Testis (tissue), 5 donors: ENCODE measurements at places on chromosomes 6 and 20.
A peak's percentile ranks its signal among the peaks of the same experiment; 100 is the strongest.

- DNase-seq: no peak
- no peaks in the 10 kb centered on the region for H3K36me3 ChIP-seq
- no peaks in the 10 kb centered on the region for H3K4me1 ChIP-seq
- H3K4me3 ChIP-seq: no peak overlapping the region
Observed at GRCh38 chr6:128070406-128070805, 169.5 kb upstream of the THEMIS start.

DNA sequence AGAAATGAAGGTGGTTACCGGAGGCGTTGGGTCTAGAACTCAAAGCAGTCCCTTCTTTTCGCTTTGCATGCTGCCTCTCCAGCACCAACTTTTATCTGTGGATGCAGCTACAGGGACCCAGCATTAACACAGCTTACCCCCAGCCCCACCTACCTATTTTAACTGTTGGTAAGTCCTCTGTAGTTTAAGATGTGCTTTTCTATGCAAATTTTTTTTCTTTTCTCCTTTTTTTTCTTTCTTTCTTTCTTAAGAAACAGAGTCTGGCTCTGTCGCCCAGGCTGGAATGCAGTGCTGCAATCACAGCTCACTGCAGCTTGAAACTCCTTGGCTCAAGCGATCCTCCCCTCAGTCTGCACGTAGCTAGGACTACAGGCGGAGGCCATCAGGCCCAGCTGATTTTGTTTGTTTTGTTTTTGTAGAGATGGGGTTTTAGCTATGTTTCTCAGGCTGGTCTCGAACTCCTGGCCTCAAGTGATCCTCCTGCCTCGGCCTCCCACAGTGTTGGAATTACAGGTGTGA is 6.5 kb upstream of the USP45 start:
- H3K27me3 ChIP-seq: no peaks in the 10 kb centered on the region
- peak overlapping the region; percentile 94 for H3K27ac ChIP-seq
- DNase-seq: peak; percentile 38
- H3K4me1 ChIP-seq: no peaks in the 10 kb centered on the region
- H3K4me3 ChIP-seq: peak overlapping the region; percentile 88

DNA sequence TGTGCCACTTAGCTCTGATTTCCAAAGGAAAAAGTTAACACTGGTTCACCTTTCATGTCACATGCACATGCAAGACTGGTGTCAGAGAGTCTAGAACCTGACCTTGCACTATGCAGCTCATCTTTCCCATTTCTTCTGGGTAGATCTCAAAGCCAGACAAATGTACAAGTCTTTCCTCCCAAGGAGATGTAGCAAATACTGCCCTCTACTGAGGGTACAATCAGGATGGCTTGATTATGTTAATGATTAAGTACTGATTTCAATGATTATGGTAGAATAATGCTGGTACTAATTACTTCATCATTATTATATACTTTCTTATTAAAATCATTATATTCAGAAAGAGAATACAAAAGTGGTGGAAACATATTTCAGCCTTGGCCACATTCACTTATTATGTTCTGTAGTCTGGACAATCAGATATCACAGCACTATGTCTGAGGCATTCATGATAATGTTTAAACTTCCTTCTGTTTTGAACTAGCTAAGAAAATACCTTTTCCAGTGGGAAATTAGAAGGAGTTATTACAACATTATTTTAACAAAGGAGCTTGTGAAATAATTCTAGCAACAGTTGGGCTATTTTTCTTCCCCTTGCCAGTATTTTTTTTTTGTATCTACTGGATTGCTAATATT is 68.5 kb upstream of the FOXO3 start:
- H3K4me1 ChIP-seq: no peaks in the 10 kb centered on the region
- no peaks in the 10 kb centered on the region for H3K27me3 ChIP-seq
- H3K4me3 ChIP-seq: no peak overlapping the region
- no peaks in the 10 kb centered on the region for H3K36me3 ChIP-seq
- H3K27ac ChIP-seq: no peak overlapping the region
- DNase-seq: no peak

GRCh38 chr6:151390851-151391470 is 398 bp downstream of the ZBTB2 start:
- H3K4me3 ChIP-seq: peak overlapping the region; percentile 99
- H3K36me3 ChIP-seq: no peaks in the 10 kb centered on the region
- H3K27ac ChIP-seq: peak overlapping the region; percentile 100
- peaks cover 39% of the 10 kb centered on the region for H3K4me1 ChIP-seq

GRCh38 chr6:143607974-143608373 is 69.8 kb upstream of the PHACTR2 start:
- H3K27me3 ChIP-seq: no peaks in the 10 kb centered on the region
- H3K4me1 ChIP-seq: peaks cover 3% of the 10 kb centered on the region
- DNase-seq: peak; percentile 67
- H3K27ac ChIP-seq: no peak overlapping the region
- no peak overlapping the region for H3K4me3 ChIP-seq

DNA sequence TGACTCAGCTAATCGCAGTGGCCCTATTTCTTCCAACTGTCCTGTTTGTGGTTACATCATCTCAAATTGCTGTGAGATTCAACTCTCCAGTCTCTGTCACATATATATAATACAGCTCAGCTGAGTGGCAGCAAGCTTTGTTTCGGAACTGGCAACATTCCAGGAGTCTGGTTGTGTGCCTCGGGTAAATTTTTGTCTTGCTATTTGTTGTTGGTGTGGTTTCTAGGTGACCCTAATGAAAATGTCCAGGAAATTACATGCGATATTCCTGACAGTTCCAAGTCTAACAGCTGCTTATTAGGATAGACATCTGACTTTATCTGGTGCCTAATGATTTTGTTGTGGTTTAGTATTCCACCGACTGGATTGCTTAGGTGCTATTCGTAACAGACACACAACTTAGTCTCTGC is 581.8 kb downstream of the CD109 start:
- no peak for DNase-seq
- no peak overlapping the region for H3K4me3 ChIP-seq
- no peaks in the 10 kb centered on the region for H3K4me1 ChIP-seq
- H3K27me3 ChIP-seq: no peaks in the 10 kb centered on the region
- H3K36me3 ChIP-seq: no peaks in the 10 kb centered on the region

GRCh38 chr6:36685926-36686667 is 7.6 kb downstream of the CDKN1A start:
- no peak overlapping the region for H3K4me3 ChIP-seq
- no peaks in the 10 kb centered on the region for H3K27me3 ChIP-seq
- no peak overlapping the region for H3K27ac ChIP-seq
- peaks cover 16% of the 10 kb centered on the region for H3K4me1 ChIP-seq

DNA sequence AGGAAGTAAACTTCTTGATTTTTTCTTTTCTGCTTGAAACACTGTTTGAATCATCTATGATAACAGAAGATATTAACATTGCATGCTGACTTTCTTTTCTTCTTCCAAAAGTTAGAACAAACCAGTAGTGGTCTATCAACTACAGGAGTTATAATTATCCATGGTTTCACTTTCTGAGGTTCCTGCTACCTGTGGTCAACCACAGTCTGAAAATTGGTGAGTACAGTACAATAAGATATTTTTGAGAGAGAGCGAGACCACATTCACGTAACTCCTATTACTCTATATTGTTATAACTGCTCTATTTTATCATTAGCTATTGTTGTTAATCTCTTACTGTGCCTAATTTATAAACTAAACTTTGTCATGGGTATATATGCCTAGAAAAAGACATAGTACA is 86.1 kb downstream of the MAP7 start:
- no peaks in the 10 kb centered on the region for H3K27me3 ChIP-seq
- no peak for DNase-seq
- H3K4me1 ChIP-seq: no peaks in the 10 kb centered on the region
- H3K27ac ChIP-seq: no peak overlapping the region

DNA sequence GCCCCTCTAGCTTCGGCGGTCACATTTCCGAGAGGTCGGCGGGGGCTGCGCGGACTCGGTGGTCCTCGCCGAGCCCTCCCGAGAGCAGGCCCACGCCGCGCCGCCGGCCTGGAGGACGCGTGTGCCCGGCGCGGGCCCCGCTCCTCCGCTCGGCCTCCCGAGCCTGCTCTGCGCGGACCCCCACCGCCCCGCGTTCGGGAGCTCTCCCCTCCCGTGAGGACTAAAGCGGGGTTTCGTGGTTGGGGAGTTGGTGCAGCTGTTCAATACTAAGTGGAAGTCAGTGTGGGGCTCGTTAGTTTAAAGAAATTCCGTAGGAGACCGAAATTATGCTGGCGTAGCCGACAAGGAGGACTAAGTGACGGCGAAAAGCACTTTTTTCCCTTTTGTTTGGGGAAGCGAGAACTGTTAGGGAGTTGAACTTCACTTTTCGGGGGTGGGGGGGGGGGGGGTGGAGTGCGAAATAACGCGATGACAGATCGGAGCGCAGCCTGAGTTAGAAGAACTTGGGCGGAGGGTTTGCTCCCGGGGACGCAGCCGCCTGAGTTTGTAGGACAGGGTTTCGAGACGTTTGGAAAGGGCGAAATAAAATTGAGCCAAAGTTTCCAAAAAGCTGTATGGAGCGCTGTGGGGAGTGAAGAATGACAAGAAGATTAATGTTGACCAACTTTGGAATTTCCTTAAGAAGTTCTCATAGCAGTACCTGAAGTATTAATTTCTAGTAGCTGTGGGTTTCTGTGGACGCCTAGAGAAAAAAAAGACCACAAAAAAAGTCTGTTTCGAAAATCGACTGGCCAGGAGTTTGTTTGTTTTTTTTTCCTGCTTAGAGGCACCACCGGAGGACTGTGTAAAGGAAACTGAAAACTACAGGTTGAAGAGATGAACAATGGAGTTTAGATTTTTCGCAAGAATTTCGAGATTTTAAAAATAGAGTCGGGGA is 1.4 kb downstream of the QKI start:
- H3K4me3 ChIP-seq: peak overlapping the region; percentile 85
- peak; percentile 58 for DNase-seq
- H3K27me3 ChIP-seq: no peaks in the 10 kb centered on the region
- no peaks in the 10 kb centered on the region for H3K36me3 ChIP-seq

DNA sequence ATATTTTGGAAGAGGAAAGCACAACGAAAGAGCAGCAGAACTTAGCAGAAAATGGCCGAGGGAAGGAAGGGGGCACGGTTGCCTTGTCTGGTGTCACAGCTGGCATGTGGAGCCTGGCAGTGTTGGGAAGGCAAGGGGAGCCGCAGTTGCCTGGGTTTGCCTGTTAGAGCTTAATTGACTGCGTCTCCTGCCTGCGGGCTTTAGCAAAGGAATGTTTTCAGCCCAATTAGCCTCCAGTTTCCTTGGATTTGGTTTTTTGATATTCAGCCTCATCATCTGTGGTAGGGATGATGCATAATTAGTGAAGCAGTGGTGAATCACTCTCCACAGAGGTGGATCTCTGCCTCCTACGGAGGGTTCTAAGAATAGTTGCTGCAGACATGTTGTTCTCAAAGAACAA is 832.6 kb downstream of the QKI start:
- no peaks in the 10 kb centered on the region for H3K4me1 ChIP-seq
- no peak for DNase-seq
- H3K27ac ChIP-seq: no peak overlapping the region
- H3K4me3 ChIP-seq: no peak overlapping the region
- no peaks in the 10 kb centered on the region for H3K36me3 ChIP-seq

DNA sequence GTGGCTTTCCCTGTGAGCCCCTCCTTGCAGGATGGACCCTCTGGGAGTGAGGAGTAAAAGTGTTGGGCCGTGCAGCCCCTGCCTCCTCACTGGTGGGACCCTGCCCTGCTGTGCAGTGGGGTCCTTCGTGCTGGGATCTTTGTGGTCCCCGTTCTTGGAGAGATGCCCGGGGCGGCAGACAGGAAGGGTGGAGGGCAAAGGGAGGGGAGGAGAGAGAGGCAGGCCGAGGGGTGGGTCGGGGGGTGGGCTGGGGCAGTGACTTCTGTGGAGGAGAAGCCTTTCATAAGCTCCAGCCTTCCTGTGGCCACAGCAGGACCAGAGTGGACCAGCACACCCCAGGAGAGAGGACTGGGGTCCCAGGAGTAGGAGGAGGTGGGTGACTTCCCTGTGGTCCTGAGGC is at the start of gene COL20A1:
Gene COL20A1, plus strand, starts transcription at position 283 of the 400 bp plus-strand sequence. CDS start 1,922 bp downstream, outside the sequence.
- H3K27ac ChIP-seq: no peak within 1 kb of the TSS
- H3K4me3 ChIP-seq: no peak within 1 kb of the TSS
- H3K36me3 ChIP-seq: no peaks in the 10 kb centered on the region
- H3K4me1 ChIP-seq: peaks cover 2% of the 10 kb centered on the region
- no peaks in the 10 kb centered on the region for H3K27me3 ChIP-seq

DNA sequence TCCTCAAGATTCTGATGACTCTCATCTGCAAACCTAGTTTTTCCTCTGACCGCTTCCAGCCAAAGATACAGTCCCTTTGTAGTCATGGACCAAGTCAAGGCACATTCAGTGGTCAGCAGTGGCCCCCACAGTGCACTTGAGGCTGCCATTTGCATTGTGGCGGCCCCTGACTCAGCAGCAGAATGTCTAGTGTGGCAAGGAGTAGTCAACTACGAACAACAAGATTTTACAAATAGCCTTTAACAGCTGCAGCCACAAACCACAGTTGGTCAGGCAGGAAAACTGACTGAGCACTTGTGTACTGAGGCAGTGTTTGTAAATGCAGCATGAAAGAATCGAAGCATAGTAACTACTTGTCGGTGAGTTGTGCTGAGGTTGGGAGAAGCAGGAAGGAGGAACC is 49.6 kb downstream of the SLC2A12 start:
- H3K27ac ChIP-seq: no peak overlapping the region
- no peak for DNase-seq
- no peaks in the 10 kb centered on the region for H3K36me3 ChIP-seq
- H3K4me1 ChIP-seq: peaks cover 3% of the 10 kb centered on the region
- H3K4me3 ChIP-seq: no peak overlapping the region

- no peaks in the 10 kb centered on the region for H3K36me3 ChIP-seq
- no peaks in the 10 kb centered on the region for H3K27me3 ChIP-seq
- H3K4me1 ChIP-seq: no peaks in the 10 kb centered on the region
Observed at GRCh38 chr20:62760471-62760855, 35.8 kb upstream of the MRGBP start.

GRCh38 chr6:26022132-26022472 is 59.5 kb downstream of the TRIM38 start:
- H3K27me3 ChIP-seq: no peaks in the 10 kb centered on the region

- H3K4me3 ChIP-seq: no peak overlapping the region
- H3K36me3 ChIP-seq: no peaks in the 10 kb centered on the region
- peak overlapping the region; percentile 55 for H3K27ac ChIP-seq
Observed at GRCh38 chr6:15255909-15256395, 10.1 kb downstream of the JARID2 start.
